Activated naive CD4-positive, alpha-beta T cell treated with anti-CD3 and anti-CD28 coated beads for 36 hours (primary cell): ENCODE measurements at places on chromosomes 3 and 15. TPM values are rescaled to one million over a fixed set of nuclear protein-coding genes. Genes with fewer than 3 reads are reported as not detected.

- peaks cover 31% of the 10 kb centered on the region for H3K4me1 ChIP-seq
- H3K4me3 ChIP-seq: peak overlapping the region; percentile 86
- peak; percentile 83 for DNase-seq
- peaks cover 11% of the 10 kb centered on the region for H3K36me3 ChIP-seq
Observed at GRCh38 chr15:80999623-81000036, 1.1 kb upstream of the TLNRD1 start.

GRCh38 chr3:37707428-37708372, 154.0 kb upstream of the CTDSPL start:
- no peak for DNase-seq
- no peaks in the 10 kb centered on the region for H3K36me3 ChIP-seq
- H3K4me3 ChIP-seq: no peak overlapping the region
- H3K27me3 ChIP-seq: peaks cover 16% of the 10 kb centered on the region

- H3K4me1 ChIP-seq: peaks cover 19% of the 10 kb centered on the region
- DNase-seq: peak; percentile 49
- H3K27me3 ChIP-seq: no peaks in the 10 kb centered on the region
Observed at GRCh38 chr3:38374221-38374620, 27.6 kb downstream of the XYLB start.

GRCh38 chr15:39128746-39129145, 452.1 kb upstream of the THBS1 start:
- no peak for DNase-seq
- peaks cover 10% of the 10 kb centered on the region for H3K27me3 ChIP-seq
- no peaks in the 10 kb centered on the region for H3K36me3 ChIP-seq

- H3K4me3 ChIP-seq: peak overlapping the region; percentile 5
- H3K27me3 ChIP-seq: peaks cover 5% of the 10 kb centered on the region
- no peaks in the 10 kb centered on the region for H3K36me3 ChIP-seq
- H3K27ac ChIP-seq: no peak overlapping the region
Observed at GRCh38 chr3:126678693-126679317, 23.9 kb upstream of the TXNRD3 start.

GOLGA8G gene
- not detected for total RNA-seq

ARHGAP31 gene
- total RNA-seq: 3.5 TPM

CHDH gene
- 0.12 TPM for total RNA-seq
